ENCODE measurements at places on chromosomes 1 and 21. TPM values are rescaled to one million over a fixed set of nuclear protein-coding genes. Genes with fewer than 3 reads are reported as not detected.

DNA sequence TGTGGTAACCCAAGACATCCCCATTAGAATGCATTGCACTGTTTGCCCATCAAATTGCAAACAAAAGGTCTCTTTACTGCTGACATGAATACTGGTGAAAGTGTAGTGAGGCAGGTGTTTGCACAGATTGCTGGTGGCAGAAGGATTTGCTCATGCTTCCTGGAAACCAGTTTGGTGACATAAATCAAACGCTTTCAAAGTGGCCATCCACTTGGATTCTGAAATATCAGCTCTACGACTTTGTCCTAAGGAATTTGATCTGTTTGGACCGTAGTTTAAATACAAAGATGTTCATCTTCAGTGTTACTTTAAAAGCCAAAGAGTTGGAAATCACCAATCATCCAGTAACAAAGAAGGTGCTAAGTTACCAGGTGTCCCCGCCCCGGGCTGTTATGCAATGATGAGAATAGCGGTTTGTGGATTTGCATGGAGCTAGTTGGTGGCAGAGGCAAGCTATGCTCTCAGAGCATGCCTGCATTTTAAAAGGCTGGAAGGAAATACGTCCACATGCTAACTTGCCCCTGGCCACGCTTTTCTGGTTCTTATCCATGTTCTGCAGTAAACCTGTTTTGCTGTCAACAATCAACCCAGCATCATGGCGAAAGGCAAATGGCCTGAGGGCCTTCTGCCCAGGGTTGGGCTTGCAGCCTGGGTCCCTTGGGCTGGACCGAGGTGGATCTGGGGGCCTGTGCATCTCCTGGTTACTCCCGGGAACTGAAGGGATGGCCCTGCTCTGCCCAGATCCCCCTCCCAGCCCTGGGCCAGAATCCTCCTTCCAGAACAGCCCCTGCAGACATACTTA lies 49.2 kb downstream of the UMODL1 start:
- no peak for DNase-seq

DNA sequence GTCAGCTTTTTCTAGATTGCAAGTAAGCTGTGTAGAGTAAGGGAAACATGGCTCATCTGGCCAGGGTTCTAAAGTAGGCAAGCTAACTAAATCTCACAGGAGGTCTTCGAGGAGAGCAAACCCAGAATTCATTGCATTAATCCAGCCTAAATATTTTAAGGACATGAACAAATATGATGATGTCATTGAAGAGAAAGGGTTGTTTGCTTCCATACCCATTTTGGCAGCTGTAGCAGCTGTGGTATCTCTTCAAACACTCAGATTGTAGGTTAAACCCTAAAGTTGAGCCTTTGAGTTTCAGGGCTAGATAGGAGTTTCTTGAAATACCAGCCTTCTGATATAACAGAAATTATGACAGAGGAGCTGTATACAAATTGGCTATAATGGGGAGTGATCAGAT lies 200.5 kb upstream of the C1orf105 start:
- DNase-seq = no peak

- DNase-seq = no peak
Measured at GRCh38 chr1:51734896-51735745, 118.2 kb downstream of the OSBPL9 start.

DNA sequence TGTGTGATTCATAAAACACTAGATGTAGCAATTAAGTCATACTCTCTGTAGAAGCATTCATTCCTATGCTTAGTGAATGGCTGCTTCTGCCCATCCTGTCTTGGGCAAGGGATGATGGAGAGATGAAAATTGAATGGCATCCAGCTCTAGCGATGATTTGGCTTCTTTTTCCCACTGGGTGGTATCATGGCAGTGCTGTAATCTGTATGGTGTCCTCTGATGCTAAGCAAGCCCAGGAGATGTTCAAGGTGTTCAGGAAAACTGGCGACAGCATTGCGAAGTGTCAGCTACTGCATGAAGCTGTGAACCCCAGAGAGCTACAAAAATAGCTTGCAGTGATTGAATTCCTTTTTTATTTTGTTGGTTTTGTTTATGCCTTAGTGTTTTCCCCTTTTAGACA lies 48.9 kb upstream of the LEPR start:
- no peak for DNase-seq

GRCh38 chr1:17545356-17545755 lies 5.9 kb downstream of the ARHGEF10L start:
- no peak for DNase-seq

- DNase-seq = no peak
Measured at GRCh38 chr1:223116950-223117349, 26.1 kb downstream of the TLR5 start.

Gene TMEM200B
- total RNA-seq = 1.1 TPM

Gene SPATA21
- not detected for total RNA-seq

Gene DYNLT4
- total RNA-seq = 0.32 TPM
